ENCODE measurements at places on chromosomes 5 and 9.
A peak's percentile ranks its signal among the peaks of the same experiment; 100 is the strongest.

DNA sequence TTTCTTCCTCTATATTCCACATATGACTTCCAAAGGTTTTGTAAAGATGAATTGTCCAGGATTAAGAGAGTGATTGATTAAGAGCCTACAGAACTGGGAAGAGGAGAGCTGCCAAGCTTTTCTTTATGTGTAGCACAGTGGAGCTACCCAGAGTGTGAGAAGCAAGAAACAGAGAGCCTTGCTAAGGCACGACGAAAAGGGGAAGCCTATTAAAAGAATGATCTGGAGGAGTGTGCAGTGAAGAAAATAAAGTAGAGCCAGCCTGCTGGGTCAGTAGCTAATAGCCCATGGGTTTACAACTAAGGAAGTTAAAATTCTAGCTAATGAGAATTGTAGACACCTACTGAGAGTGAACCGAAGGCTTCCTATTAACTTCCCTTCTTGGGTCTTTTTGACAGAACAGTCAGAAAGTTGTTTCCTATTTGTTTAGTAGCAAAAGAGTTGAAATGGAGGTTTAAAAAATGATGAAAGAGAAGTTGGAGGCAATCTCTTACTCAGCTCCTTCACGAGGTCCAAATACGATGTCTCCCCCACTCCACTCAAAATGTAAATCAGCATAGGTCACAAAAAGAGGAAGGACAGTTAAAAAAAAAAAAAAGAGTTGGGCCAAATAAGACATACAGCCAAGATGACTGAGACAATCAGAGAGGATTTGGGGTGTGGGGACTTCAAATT is 957 bp upstream of the PRR16 start:
- DNase-seq = no peak

DNA sequence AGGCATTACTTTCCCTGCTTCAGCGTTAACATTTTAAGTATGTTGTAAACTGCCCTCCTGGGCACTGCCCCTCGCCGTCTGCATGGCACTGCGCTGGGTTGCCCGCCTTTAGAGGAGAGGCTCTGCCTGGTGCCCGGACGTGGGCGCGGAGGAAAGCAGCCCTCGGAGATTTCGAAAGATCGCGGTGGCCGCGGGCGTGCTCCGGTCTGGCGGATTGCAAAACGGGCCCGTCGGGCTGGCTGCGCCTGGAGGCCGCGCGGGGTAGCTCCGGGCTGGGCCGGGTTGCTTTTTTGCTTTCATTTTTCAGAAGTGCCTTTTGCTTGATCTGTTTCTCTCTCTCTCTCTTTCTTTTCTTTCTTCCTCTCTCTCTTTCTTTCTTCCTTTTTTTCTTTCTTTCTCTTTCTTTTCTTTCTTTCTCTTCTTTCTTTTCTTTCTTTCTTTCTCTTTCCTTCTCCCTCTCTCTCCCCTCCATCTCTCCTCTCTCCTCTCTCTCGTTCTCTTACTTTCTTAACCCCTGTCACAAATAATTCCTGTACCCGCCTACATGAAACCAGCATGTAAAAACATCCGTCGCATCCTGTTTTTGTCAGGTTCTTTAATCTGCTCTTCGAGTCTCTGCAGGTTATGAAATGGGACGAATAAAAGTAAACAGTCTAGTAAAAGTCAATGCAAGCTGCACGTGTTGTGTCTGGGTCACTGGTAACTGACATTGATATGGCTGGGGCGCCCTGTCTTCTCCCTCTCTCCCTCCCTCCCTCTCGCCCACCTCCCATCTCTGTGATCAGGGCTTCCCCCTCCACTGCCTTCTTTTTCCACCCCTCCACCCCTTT is 1.7 kb downstream of the FST start:
- peak; percentile 81 for DNase-seq

DNA sequence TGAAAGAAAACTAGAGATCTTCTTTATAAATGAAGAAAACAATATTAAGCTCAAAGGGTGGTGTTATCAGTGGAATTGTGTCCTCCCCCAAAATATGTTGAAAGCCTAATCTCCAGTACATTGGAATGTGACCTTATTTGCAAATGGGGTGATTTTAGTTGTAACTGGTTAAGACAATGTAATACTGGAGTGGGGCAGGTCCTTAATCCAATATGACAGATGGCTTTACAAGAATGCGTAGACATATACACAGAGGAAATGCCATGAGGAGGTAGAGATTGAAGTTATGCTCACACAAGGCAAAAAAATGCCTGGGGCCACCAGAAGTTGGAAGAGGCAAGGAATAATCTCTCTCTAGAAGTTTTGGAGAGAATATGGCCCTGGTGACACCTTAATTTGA is 13.7 kb upstream of the TRIM32 start:
- DNase-seq = no peak

GRCh38 chr5:110588286-110588980 is 138.0 kb downstream of the TMEM232 start:
- DNase-seq = no peak

- DNase-seq = no peak
Measured at GRCh38 chr5:50717651-50718050, 51.2 kb downstream of the PARP8 start.

Measured in activated CD8-positive, alpha-beta memory T cell treated with anti-CD3 and anti-CD28 coated beads for 24 hours (primary cell).